ENCODE measurements at places on chromosomes 11 and 22.
A peak's percentile ranks its signal among the peaks of the same experiment; 100 is the strongest.

DNA sequence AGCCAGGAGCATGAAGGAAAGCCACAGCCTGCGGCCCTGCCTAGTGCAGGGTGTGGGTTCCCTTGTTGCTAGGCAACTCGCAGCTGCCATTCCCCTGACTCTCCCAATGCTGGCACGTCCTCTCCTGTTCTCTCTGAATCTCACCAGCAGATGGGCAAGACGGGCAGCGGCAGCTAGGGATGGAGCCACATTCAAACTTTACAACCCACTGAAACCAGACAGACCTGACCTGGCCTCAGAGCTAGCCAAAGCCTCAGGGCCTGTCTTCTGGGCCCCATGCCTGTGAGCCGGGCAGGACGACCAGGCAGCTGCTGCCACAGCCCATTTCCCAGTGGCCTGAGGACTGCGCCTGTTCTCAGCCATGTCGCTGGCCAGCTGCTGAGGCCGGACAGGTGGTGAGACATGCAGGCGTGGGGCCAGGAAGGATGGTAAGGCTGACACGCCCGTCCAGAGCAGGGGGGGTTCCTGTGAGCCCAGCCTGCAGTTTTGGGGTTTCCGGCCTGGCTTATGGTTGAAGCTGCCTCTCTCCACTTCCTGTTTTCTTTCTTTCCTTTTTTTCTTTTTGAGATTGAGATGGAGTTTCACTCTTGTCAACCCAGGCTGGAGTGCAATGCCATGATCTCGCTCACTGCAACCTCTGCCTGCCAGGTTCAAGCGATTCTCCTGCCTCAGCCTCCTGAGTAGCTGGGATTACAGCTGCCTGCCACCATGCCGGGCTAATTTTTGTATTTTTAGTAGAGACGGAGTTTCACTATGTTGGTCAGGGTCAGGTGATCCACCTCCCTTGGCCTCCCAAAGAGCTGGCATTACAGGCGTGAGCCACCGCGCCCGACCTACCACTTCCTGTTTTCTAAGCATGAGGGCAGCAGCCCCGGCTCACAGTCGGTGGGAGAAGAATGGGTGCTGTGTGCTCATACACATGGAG, 4.1 kb downstream of the SUN2 start:
- H3K27me3 ChIP-seq = no peaks in the 10 kb centered on the region
- peaks cover 18% of the 10 kb centered on the region for H3K4me1 ChIP-seq
- no peak overlapping the region for H3K4me3 ChIP-seq
- peak overlapping the region; percentile 9 for H3K27ac ChIP-seq

GRCh38 chr11:97009613-97010012, 619.8 kb downstream of the JRKL start:
- no peaks in the 10 kb centered on the region for H3K36me3 ChIP-seq
- no peak overlapping the region for H3K27ac ChIP-seq
- no peaks in the 10 kb centered on the region for H3K4me1 ChIP-seq

GRCh38 chr11:65790104-65790901, 3.4 kb downstream of the OVOL1 start:
- H3K36me3 ChIP-seq = no peaks in the 10 kb centered on the region
- no peak for DNase-seq
- peaks cover 25% of the 10 kb centered on the region for H3K27me3 ChIP-seq
- peaks cover 11% of the 10 kb centered on the region for H3K4me1 ChIP-seq

DNA sequence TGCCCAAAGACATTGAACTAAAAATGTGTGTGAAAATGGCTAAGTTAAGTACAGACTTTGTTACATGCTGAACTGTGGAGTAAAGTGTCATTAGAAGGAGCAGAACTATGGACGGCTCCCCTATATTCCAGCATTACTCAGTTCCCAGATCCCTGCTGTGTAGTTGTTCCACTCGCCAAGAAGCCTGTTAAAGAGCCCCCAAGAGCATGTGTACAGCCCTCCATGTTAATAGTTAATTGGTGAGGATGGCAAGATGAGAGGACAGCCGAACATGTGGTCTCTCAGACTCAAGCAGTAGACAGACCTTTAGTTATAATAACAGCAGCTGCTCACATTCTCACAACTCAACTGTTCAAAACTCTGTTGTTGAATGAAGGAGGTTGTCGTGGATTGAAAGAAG, 127.4 kb downstream of the ELP4 start:
- no peak overlapping the region for H3K27ac ChIP-seq
- H3K36me3 ChIP-seq = no peaks in the 10 kb centered on the region
- H3K27me3 ChIP-seq = no peaks in the 10 kb centered on the region
- no peaks in the 10 kb centered on the region for H3K4me1 ChIP-seq
- no peak for DNase-seq

GRCh38 chr11:131203040-131203439, 167.4 kb upstream of the NTM start:
- H3K27ac ChIP-seq = no peak overlapping the region
- no peaks in the 10 kb centered on the region for H3K4me1 ChIP-seq
- H3K36me3 ChIP-seq = no peaks in the 10 kb centered on the region
- no peak for DNase-seq
- H3K4me3 ChIP-seq = no peak overlapping the region

DNA sequence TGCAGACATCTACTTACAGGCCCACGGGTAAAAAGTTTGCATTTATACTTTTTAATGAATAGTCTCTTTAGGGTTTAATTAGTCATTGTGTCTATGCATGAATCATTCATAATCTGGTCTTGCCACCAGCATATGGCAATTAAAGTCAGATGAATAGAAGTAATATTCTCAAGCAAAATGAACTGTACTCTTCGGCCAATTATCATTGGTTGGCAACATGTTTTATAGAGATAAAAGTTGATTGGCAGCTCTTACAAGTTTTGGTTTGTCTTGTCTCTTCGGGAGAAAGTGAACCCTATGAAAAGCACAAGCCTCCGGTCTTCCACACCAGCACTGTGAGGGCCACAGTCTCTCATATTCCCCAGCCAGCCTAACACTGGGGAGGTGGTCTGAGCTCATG, 97.8 kb downstream of the OSBP2 start:
- DNase-seq = no peak
- no peaks in the 10 kb centered on the region for H3K4me1 ChIP-seq
- H3K4me3 ChIP-seq = no peak overlapping the region
- H3K27me3 ChIP-seq = no peaks in the 10 kb centered on the region
- H3K36me3 ChIP-seq = no peaks in the 10 kb centered on the region

DNA sequence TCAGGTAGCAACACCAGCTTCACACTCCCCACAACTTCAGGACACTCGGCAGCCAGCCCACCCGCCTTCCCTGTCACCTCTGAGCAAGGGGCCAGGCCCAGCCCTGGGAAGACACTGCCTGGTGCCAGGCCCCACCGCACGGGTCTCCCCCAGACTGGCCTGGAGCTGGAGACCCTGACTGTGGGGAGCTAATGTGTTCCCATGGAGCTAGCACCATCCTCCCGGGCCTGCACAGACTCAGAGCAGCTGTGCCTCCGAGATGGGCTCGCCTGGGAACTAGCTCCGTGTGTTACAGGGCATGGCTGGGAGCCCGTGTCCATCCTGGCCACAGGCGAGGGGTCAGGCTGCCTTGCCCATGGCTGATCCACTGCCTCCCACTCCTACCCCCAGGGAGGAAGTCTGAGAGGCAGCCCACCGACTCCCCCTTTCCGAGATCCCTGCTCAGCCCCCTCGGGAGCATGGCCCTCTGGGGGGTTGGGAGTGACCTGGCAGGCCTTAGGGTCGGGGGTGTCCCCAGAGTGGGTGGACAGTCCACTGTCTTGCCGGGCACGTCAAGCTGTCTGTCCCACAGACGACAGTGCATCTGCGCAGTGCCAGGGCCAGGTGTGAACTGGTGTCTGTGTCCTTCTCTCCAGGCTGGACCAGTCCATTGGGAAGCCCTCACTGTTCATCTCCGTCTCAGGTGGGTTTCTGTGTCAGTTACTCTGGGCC, 76.7 kb upstream of the KCNQ1OT1 start:
- H3K36me3 ChIP-seq = no peaks in the 10 kb centered on the region
- H3K4me1 ChIP-seq = peaks cover 28% of the 10 kb centered on the region
- peak overlapping the region; percentile 69 for H3K27ac ChIP-seq
- H3K27me3 ChIP-seq = no peaks in the 10 kb centered on the region

GRCh38 chr11:94169930-94170545, 41.4 kb downstream of the PANX1 start:
- no peak for DNase-seq
- H3K4me1 ChIP-seq = no peaks in the 10 kb centered on the region
- peaks cover 7% of the 10 kb centered on the region for H3K36me3 ChIP-seq
- no peak overlapping the region for H3K27ac ChIP-seq

DNA sequence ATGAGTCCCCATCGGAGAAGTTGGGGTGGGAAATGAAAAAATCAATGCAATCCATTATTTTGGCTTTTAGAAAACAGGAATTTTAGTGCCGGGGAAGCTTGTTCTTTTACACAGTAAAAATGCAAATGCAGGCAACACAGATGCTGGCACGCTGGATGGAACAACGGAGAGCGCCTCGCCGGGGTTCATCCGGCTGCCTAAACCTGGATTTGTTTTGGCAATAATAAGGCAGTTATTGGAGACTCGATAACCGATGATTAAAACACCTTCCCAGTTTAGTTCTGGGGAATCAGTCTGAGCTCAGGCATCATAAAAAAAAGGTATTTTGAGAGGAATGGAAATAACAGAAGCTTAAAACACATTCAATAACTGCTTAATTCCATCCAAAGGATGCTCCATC, 2.9 kb downstream of the DSCAML1 start:
- H3K36me3 ChIP-seq = no peaks in the 10 kb centered on the region
- H3K4me3 ChIP-seq = no peak overlapping the region
- H3K4me1 ChIP-seq = no peaks in the 10 kb centered on the region
- no peak for DNase-seq
- peaks cover 51% of the 10 kb centered on the region for H3K27me3 ChIP-seq
- H3K27ac ChIP-seq = no peak overlapping the region
